Stimulated activated effector memory CD8-positive, alpha-beta T cell treated with anti-CD3 and anti-CD28 coated beads, Interleukin-12 subunit alpha, Interleukin-12 subunit beta, amount 100 ng/mL, for 72 hours (primary cell): ENCODE measurements at places on chromosomes 12 and 14.

DNA sequence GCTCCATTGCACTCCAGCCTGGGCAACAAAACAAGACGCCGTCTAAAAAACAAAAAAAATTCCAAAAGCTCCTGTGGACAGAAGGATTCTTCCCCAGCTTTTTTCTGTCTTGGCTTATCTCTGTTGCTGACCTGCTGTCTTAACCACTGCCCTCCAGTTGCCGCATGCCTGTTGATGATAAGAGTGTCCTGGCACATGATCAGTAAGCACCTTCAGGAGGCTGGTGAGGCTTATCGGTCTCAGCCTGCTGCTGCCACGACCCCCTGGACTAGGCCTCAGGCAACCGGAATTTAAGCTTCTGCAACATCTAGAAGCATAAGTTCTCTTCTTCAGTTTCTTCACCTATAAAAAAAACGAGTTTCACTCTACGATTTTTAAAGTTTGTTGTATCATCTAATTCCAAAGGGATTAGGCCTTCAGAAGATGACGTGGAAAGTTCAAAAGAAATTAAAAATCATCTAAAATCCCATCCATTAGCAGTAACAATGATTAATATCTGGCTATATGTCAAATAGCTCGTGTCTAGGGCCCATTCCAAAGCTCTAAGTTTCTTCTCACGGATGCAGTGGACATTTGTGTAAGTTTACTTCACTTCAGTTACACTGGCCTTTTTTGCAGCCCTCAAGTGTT lies 46.4 kb downstream of the RESF1 start:
- no peak for DNase-seq

DNA sequence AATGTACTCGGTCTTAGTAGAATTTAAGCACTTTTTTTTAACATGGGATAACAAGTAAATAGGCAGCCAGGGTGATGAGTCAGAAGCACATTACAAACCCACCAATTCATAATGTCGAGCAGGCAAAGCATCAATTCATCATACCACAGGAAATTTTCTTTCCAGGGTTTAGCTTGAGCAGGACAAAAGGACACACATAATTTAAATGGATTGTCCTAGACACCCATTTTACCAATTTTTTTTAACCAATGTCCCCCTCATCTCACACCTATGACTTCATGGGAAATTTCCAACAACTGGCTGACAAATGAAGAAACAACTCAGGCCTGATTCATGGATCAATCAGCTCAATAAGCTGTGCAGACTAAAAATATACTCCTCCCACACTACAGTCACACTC lies 58.8 kb upstream of the FOXG1 start:
- DNase-seq, result no peak

GRCh38 chr14:71960494-71961353 lies 28.5 kb downstream of the RGS6 start:
- no peak for DNase-seq

DNA sequence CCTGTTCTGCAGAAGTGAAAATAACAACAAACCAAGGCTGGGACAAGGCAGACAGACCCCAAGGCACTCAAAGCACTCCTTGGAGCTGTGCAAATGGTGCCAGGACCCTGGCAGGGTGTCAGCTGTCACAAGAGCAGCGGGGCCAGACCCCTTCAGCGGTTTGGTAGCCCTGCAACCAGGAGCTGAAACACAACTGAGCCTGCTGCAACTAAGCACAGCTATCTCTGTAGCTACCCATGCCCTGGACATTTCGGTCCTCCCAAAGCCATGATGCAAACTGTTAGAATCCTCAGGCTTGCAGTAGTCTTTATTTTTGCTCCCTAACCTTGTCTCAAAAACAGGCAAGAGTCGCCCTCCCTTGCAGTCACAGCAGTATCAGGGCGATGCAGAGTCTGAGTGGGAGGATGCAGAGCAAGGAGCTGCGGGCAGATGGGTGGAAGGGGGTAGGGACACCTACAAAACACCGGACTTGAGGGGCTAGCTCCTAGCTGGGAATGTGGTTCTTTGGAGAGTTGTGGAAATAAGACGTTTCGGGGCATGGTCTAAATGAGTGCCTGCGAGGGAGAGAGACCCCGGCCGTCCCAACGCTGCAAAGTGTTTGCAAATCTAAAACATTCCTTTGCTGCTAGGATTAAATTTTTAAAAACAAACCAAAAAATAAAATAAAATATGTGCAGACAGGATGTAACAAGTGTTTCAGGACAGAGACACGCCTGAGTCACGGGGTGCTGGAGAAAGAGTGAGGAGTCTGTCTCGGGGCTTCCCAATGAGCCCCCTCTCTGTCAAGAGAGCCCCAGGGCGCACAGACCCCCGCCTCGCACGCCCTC lies 1.0 kb downstream of the NUAK1 start:
- DNase-seq, result no peak

DNA sequence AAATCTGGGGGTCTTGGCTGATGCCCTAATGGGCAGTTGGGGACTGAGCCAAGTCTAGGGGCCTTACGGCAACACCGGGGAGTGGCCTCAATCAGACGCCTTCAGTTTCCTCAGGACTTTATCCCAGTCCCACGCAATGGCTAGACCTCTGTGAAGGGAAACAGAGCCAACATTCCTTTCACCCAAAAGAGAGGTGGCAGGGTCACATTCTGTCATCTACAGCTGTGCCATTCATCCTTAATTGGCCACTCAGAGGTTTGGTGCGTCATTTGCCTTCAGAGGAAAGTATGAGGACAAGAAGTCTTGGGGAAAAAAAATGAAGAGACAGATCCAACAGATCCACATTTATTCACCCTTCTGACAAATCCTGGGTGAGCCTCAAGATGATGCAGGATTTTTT lies 166.9 kb upstream of the AVPR1A start:
- no peak for DNase-seq

DNA sequence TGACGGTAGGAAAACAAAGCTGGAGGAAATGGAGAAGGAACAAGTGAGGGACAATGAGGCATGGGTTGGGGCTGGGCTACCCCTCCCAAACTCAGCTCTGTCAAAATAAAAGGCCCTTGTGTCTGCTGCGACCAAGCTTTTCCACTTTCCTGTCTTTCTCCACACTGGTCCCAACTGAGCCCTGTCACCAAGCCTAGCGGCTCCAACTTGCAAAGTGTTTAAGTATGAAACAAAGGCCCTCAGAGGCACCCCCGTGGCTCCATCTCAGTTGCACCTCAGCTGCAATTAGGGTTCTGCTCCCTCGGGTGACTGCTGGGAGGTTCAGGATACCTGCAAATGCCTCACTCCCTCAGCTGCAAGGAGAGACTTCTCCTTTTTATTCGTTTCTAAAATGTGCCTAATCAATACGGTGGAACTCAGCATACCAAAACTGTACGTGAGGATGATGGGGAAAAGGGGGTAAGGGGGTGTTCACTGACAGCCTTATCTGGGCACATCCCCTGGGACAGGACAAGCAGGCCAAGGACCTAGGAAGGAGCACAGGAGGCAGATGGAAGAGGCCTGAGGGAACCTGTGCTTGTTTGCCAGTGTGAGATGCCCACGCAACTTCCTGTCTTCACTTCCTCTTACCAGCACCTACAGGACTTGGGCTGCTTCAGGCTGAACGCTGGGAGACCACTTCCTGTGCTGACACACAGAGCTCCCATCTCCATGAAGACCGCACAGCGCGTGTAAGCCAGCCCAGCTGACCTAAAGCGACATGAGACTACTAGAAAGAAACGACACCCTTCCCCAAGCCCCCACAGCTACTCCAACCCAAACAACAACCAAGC lies 8.9 kb downstream of the VAMP1 start:
- peak; percentile 85 for DNase-seq

GRCh38 chr12:132163041-132163910 lies 19.0 kb downstream of the NOC4L start:
- DNase-seq, result no peak

DNA sequence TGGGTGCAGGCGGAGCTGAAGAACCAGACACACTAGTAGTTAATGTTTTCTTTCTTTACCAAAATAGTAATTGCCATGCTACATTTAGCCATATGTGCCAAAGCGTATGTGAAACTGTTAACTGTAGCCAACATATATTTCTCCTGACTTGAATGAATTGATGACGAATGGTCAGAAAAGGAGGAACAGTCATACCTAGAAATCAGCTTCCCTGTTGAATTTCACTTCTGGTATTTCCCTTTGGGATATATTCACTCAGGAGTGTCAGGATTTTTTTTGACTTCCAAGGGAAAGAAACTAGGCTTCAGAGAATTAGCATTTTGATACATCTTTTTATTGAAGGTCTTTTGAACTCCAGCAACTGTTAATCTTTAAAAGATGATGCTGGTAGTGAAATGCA lies 87.0 kb downstream of the ERC1 start:
- no peak for DNase-seq

DNA sequence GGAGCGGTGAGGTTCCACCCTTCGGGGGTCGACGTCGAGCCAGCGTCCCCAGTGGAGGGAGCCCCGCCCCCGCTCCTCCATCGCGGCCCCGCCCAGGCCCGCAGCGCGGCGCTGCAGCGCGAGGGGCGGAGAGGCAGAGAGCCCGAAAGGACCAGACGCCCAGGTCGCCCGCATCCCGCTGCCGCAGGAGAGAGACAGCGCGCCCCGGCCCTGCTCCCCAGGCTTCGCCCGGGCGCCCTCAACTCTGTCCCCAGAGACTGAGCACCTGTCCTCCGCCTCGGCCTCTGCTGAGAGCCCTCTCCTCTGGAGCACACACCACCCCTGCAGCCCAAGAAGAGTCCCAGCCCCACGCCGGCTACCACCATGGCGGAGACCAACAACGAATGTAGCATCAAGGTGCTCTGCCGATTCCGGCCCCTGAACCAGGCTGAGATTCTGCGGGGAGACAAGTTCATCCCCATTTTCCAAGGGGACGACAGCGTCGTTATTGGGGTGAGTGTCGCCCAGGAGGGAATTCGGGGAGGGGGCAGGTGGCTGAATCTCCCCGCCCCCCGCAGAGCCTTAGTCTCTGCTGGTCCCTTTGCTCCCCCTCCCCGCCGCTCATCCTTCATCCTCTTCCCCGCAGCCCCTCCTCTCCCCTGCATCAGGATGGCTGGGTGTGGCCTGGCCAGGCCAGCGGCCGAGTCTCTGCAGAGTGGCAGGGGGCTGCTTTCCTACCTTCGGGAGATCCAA lies at the start of gene KIF5A:
Gene KIF5A, plus strand, starts transcription at position 136 of the 732 bp plus-strand sequence. Its CDS starts 228 bp downstream, at position 364.
- peak; percentile 85 for DNase-seq

DNA sequence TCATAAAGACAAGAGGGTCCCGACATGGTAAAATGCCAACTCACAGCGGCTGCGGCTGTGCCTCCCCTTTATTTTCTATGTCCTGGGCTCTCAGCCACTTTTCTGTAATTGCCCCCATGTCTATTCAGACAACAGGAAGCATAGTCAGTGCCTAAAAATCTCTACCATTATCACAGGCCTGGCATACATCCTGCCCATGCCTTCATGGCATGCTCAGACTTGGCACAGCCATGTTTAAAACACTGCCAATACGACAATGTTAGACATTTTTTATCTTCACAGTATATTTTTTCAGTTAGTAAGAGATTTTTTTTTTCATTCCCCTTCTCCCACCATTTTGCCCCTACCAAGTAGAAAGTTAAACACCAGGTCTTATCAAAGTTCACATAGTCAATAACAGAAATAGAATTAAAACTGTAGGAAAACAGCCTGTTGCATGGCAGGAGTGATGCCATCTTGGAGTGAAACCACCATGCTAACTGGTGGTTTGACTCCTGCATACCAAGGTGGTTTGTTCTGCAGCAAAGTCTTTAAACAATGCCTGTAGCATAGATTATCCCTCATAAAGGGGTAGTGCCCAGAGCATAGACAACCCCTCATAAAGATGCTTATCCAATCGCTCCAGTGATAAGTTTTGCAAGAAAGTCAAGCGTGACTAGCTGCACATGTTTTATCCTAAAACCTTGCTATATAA lies 18.9 kb upstream of the CERS5 start:
- DNase-seq, result no peak

DNA sequence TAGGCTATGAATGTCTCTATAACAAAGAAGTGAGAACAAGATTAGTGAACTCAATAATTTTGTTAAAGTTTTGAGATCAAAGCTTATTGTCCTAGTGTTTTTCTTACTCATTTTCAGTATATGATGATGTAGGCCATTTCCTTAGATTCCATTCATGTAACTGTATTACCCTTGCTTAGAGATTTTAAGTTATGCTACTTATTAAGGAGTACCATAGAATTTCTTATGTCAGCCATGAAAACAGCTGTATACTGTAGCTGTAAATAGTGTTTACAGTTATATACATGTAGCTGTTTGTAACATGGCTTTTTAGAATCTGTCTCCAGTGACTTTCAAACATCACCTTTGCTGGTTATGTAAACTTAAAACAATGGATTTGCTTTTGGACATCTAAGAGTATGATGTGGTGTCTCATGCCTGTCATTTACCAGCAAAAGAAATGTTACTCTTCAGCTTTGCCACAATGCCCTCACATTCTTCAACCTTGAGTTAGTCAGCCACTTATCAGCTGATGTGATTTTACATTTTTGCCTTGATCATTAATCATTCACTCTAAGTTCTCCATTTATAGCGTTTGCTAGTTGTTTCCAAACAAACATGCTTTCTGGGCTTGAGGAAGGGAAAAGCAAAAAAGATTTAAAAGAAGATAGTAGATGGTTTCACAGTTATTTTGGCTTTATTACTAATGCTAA lies 55.5 kb downstream of the SLC16A7 start:
- DNase-seq, result no peak

DNA sequence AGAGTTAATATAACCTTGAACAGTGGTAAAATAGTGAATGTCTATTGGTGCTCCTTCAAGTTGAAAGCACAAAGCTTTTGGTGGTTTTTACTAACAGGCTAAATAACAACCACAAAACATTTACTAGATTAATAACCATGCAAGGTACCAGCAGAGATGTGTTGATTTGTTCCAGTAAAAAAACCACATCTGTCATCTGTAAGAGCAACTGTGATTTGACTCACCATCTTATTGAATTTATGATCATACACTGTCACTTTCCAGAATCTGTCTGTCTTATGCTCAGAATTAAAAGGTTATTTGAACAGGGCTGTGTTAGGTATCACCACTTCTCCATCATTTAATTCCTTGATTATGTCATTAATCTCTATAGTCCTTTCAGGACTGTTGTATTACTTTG lies 107.0 kb upstream of the PTHLH start:
- DNase-seq, result no peak

- no peak for DNase-seq
These were observed 8.3 kb downstream of the YLPM1 start for GRCh38 chr14:74771399-74771798.

DNA sequence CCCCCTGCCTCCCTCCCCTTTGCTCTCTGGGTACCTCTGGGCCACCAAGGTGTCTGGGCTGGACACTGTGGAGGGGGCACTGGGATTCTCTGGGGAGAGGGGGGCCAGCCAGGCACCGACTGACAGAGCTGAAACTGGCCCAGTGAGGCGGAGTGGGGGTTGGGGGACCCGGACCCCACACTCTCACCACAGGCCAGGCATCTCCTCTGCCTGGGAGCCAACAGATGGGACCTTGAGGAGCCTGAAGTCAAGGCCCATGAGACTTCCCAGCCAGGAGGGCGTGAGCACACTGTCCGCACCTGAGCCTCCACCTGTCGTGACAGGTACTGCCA lies 39.8 kb upstream of the PPP1R13B start:
- DNase-seq, result no peak

GRCh38 chr12:2163177-2163941 lies 110.6 kb downstream of the CACNA1C start:
- no peak for DNase-seq

- DNase-seq, result peak; percentile 12
These were observed 5.7 kb upstream of the NOS1 start for GRCh38 chr12:117367006-117367638.
